Right ventricle myocardium superior (tissue), 1 donor: ENCODE measurements at places on chromosomes 1 and 21.

DNA sequence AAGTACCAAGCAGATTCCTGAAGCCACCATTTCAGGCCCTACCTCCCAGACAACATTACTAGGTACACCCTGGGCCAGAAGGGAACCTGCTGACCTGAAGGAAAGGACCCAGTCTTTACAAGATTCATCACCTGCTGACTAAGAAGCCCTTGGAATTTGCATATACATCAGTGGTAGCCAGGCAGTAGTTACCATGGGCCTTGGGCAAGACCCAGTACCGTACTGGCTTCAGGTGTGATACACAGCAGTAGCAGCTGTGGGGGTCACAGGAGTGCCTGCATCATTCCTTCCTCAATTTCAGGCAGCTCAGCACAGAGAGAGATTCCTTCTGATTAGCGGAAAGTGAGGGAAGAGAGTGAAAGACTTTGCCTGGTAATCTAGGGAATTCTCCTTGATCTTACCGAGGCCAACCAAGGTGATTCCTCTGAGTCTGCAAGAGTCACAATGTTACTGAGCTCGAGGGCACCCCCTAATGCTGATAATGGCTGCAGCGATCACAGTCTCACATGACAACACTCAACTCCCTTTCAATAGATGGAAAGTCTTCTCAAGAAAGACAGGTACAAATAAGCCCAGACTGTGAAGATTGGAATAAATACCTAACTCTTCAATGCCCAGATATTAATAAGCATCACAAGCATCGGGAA is 22.0 kb upstream of the UHMK1 start:
- no peak for DNase-seq

DNA sequence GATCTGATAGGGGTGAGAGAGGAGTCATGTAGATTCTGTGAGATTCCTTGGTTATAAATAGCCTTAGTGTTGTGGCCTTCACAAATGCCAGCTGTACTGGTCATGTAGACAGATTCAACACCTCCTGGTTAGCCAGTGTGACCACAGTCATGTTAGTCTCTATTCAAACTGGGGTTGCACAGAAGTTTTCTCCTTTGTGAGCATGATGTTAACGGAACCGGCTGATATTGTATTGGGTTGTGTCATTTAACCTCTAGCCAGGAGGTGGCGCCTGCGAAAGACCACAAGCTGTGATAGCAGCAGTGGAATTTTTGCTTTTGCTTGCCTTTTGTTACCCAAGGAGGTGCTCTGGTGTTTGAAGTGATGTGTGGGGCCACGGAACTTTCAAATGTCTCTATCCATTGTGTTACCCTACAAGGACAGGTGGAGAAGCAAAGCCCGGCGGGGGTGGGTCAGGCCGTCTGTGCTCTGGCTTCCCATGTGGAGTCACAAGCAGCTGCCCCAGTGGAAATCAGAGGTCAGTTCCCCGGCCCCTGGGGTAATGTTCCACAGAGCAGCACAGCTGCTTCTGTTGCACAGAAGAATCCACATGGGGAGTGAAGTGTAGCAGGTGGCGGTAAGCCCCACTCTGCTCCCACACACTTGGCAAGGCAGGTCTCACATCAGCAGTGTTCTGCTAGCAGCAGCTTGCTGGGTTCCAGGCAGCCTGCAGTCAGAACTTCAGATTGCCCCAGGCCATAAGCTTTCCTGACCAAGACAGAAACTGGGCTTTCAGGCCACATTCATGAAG is 112.6 kb downstream of the ADAMTS1 start:
- peak; percentile 50 for DNase-seq

DNA sequence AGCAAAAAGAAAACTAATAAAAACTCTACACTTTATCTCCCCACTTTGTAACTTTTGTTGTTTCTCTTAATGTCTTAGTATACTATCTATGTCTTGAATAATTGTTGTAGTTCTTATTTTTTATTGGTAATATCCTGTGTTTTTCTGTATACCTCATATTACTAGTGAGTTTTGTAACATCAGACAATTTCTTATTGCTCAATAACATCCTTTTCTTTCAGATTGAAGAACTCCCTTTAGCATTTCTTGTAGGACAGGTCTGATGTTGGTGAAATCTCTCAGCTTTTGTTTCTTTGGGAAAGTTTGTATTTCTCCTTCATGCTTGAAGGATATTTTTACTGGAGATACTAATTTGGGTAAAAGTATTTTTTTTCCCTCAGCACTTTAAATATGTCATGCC is 79.8 kb upstream of the LRRC8B start:
- DNase-seq = no peak

DNA sequence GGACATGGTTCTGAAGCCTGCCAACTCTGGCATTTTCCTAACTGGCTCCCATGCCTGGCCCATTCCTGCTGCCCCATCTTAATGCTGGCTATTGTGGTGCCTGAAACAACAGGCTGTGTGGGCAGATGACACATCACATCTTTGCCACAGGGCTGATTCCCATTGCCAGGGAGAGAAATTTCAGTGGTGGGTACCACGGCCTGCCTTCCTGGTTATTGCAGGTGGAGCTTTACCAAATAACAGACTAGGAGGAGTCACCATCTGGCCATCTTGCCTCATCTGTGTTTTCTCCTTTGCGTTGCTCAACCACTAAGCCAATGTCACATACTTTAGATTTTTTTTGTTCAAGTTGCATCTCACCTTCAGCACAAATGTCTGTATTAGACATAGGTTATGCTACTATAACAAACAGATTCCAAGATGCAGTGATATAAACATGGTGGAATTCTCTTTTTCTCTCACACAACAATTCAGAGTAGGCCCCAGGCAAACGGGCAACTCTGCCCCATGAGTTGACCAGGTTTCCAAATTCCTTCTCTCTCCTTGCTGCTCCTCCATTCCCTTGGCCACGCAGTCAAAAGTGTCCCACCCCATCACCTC is 14.1 kb downstream of the CDA start:
- DNase-seq = no peak
